ENCODE measurements at places on chromosomes 12 and 14.

DNA sequence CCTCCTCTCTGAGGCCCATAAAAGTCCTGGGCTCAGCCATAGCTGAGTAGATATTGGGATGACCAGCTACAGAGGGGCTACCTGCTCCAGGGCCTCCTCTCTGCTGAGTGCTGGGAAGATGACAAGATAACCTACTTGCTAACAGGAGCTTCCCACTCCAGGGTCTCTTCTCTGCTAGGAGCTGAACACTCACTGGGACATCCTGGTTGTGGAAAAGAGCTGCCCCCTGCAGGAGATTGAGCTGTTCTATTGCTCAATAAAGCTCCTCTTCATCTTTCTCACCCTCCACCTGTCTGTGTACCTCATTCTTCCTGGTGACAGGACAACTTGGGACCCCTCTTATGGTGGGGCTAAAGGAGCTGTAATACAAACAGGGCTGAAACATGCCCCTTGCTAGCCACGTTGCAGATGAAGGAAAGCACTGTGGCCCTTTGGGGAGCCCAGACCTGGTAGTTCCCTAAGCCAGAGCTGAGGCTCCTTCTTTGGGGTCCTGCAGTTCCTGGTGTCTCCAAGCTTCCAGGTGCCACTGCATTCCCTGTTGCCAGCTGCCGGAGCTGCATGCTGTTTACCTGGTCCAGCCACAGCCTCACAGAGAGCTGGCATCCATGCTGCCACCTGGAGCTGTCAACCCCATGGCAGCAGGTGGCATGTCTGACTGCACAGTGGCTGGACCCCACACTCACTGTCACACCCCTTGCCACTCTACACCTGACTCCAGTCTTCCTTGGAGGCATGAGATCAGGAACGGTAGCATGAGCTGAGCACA, 598.5 kb upstream of the LMO3 start:
- H3K27me3 ChIP-seq = no peaks in the 10 kb centered on the region
- H3K36me3 ChIP-seq = no peaks in the 10 kb centered on the region
- no peak overlapping the region for H3K4me3 ChIP-seq

- no peaks in the 10 kb centered on the region for H3K36me3 ChIP-seq
- H3K4me1 ChIP-seq = no peaks in the 10 kb centered on the region
- no peak overlapping the region for H3K4me3 ChIP-seq
- no peaks in the 10 kb centered on the region for H3K27me3 ChIP-seq
Measured at GRCh38 chr12:27614866-27615265, 81.4 kb upstream of the REP15 start.

DNA sequence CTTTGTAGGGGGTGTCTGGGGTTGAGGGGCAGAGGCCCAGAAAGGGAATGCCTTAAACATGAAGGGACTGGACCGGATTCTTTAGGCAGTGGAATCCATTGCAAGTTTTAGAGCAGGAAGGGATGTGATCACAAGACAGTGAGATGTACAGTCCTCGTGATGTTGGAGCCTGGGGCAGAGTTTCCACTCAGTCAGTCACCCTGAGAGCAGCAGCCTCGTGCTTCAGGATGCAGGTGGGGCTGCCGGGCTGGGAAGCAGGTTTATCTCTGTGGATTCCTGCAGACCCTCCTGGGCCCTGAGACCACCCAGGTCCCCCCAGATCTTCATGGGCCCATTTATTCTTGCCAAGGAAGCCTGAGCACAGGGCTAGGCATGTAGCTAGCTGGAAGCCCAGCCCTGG, 38.5 kb downstream of the RIN3 start:
- no peaks in the 10 kb centered on the region for H3K36me3 ChIP-seq
- H3K4me1 ChIP-seq = peaks cover 23% of the 10 kb centered on the region
- H3K4me3 ChIP-seq = no peak overlapping the region
- no peak for DNase-seq

- no peak overlapping the region for H3K4me3 ChIP-seq
- H3K27me3 ChIP-seq = no peaks in the 10 kb centered on the region
- no peak overlapping the region for H3K27ac ChIP-seq
Measured at GRCh38 chr14:30287579-30288445, 271.1 kb upstream of the G2E3 start.

- H3K4me1 ChIP-seq = no peaks in the 10 kb centered on the region
- no peak overlapping the region for H3K4me3 ChIP-seq
- DNase-seq = no peak
- H3K27me3 ChIP-seq = no peaks in the 10 kb centered on the region
- no peaks in the 10 kb centered on the region for H3K36me3 ChIP-seq
Measured at GRCh38 chr14:58731465-58732293, 93.9 kb downstream of the DACT1 start.

DNA sequence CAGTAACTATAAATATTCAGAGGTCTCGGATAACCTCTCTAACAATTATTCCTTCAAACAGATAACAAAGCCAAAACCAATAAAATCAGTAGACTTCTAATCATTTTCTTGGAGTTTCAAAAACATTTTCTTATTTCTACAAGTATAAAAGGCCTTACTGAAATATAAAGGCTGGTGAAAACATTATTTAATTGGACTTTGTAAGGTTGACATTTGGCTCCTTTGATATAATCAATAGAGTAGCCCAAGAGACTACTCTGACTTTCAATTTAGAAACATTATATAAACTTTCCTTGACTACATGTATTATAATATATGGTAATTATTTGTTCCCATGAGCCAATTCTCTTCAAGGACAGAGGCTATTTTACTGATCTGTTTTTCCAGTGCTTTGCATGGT, 68.3 kb downstream of the OSBPL8 start:
- peaks cover 3% of the 10 kb centered on the region for H3K4me1 ChIP-seq
- no peak overlapping the region for H3K27ac ChIP-seq
- DNase-seq = no peak
- no peaks in the 10 kb centered on the region for H3K27me3 ChIP-seq

- no peak overlapping the region for H3K27ac ChIP-seq
- H3K4me3 ChIP-seq = no peak overlapping the region
- no peaks in the 10 kb centered on the region for H3K36me3 ChIP-seq
- H3K4me1 ChIP-seq = no peaks in the 10 kb centered on the region
- no peak for DNase-seq
Measured at GRCh38 chr12:109736552-109737108, 23.0 kb downstream of the FAM222A start.

DNA sequence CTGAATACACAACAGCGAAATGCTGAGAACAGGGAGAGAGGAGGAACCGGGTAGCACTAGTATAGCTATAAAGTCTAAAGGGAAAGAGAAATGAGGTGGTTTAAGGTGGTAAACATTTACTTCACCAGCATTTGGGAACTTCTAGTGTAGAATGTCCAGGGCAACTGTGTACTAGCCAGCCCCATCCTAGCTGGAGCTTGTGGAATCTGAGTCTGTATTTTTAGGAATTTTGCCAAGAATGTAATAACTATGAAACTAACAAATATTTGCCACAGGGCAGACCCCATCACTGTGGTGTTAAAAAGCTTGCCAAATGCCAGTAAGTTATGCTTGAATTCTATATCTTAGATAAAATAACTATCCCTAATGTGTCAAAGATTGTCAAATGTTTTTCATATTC, 398.9 kb upstream of the MIS18BP1 start:
- H3K4me1 ChIP-seq = no peaks in the 10 kb centered on the region
- no peaks in the 10 kb centered on the region for H3K36me3 ChIP-seq
- no peak for DNase-seq
- H3K4me3 ChIP-seq = no peak overlapping the region
- no peak overlapping the region for H3K27ac ChIP-seq

GRCh38 chr14:65476273-65476941, 63.9 kb downstream of the FUT8 start:
- H3K27me3 ChIP-seq = no peaks in the 10 kb centered on the region
- H3K36me3 ChIP-seq = no peaks in the 10 kb centered on the region
- no peak overlapping the region for H3K27ac ChIP-seq
- peak; percentile 19 for DNase-seq

GRCh38 chr12:105433804-105434203, 103.3 kb downstream of the C12orf75 start:
- H3K4me3 ChIP-seq = no peak overlapping the region
- peaks cover 7% of the 10 kb centered on the region for H3K27me3 ChIP-seq
- H3K4me1 ChIP-seq = no peaks in the 10 kb centered on the region
- DNase-seq = no peak

GRCh38 chr12:55469291-55469690, 647 bp downstream of the OR6C70 start:
- no peak overlapping the region for H3K27ac ChIP-seq
- no peaks in the 10 kb centered on the region for H3K36me3 ChIP-seq
- no peak for DNase-seq
- H3K27me3 ChIP-seq = peaks cover 6% of the 10 kb centered on the region

GRCh38 chr12:131092901-131093603, 139.3 kb downstream of the ADGRD1 start:
- no peaks in the 10 kb centered on the region for H3K4me1 ChIP-seq
- H3K27me3 ChIP-seq = no peaks in the 10 kb centered on the region
- H3K4me3 ChIP-seq = no peak overlapping the region
- no peak for DNase-seq

DNA sequence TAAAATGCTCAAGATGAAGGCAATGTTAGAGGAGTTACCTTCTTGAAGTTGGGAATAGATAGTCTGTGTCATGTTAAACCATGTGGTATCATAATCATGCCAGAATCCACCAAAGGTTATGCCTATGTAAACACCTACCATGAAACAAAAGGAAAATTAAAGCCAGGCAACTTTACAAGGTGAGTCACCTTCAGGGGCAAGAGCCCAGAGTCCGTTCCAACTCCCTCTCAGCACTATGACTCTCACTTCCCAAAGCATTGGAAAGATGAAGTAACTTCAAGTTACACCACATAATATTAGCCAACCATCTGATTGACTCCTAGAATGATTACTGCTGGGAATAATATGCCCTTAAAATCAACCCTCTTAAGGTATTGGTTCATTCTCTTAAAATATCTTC, 38.5 kb downstream of the CATSPERB start:
- no peaks in the 10 kb centered on the region for H3K4me1 ChIP-seq
- H3K36me3 ChIP-seq = no peaks in the 10 kb centered on the region
- no peaks in the 10 kb centered on the region for H3K27me3 ChIP-seq
- no peak overlapping the region for H3K27ac ChIP-seq
- no peak for DNase-seq

DNA sequence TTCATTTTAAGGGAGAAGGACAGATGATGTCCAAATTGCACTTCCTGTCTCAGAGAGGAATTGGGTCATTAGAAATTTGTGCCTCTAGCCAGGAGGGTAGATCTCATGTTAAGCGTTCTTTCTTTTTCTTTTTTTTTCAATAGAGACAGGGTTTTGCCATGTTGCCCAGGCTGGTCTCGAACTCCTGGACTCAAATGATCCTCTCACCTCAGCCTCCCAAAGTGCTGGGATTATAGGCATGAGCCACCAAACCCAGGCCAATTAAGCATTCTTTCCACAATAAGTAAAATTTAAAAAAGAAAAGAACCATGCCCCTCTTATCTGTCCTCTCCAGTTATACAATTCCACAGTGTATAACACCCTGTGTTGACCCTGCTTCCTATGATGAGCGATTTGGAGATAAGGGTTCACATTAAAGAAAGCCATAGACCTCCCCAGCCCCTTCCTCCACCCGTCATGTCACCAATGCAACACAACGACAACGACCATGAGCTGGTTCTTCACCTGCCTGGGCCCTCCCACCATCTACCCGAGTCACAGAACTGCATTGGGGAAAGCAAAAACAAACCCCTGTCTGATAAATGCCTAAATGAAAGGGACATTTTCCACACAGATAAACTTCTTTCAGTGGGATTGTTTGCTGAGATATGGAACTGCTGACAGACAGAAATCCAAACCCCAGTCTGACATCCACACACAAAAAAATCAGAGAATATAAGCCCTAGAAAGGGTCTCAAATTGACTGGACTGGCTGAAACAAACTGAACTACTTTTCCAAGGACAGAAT, 37.3 kb downstream of the SSH1 start:
- no peaks in the 10 kb centered on the region for H3K4me1 ChIP-seq
- H3K4me3 ChIP-seq = no peak overlapping the region
- no peaks in the 10 kb centered on the region for H3K27me3 ChIP-seq
- peaks cover 46% of the 10 kb centered on the region for H3K36me3 ChIP-seq
- no peak for DNase-seq
